ENCODE measurements at places on chromosomes 12 and 14.

- DNase-seq: no peak
Observed at GRCh38 chr12:11881835-11882234, 188.9 kb upstream of the BCL2L14 start.

DNA sequence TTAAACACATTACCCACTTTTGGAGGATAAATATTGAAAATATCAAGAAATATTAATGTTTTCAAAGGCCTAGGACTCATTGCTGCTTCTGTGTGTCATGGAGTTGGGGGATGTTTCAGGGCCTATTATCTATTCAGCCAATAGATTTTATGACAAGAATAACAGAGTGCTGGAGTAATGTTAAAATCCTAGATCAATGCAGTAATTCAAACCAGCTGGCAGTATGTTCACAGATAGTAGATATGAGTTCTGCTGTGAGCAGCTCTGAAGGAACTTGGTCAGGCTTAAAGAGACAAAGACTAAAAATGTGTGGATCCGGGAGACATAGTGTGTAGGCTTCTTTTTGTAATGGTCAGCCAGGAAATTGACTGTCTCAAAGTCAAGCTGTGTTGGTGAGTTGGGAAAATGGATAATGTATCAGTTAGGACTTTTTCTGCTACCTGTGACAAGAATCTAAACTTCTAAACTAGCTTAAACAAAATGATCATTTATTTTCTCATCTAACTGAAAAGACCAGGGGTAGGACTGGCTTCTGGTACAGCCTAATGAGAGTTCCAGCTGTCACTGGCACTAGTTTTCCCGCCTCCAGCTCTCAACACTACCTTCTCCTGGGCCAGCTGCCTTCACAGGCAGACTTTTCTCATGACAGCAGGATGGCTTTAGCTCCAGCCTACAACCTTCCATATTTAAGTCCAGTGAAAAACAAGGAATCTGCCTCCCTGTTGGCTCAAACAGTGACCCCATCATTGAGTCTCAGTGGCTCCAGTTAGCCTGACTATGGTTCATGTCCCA, 16.3 kb upstream of the POLR3B start:
- no peak for DNase-seq

GRCh38 chr14:65771271-65771670, 358.7 kb downstream of the FUT8 start:
- no peak for DNase-seq

GRCh38 chr12:75479963-75480461, 543 bp upstream of the GLIPR1 start:
- DNase-seq: no peak

DNA sequence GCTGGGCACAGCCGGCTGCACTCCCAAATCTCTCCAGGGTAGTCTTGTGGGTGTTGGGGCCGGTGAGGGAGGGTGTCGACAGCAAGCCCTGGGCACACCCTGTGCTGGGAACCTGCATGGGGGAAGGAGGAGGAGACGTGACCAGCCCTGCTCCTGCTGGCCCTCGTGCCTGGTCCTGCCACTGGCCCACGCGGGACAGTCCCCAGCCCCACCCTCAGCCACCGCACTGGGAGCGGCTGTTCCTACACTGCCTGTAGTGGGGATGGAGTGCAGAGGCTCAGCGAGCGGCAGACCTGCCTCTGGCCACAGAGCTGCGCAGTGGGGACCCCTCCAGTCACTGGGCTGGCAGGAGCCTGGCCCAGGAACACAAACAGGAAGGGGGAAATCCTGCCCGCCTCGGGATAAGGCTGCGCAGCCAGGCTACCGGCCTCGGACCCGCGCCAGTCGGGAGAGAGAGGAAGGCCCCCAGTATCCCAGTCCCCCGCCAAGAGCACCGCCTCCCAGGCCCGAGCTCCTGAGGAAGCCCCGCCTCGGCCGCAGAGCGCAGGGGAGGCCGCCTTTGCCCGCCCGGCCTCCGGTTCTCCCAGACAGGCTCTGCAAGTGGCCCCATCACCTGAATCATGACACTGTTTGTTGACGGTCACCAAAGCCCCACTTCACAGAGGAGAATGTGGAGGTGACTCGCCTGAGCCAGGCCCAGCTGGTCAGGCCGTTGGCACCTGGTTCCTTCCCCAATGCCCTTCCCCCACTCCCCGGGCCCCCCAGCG, 10.6 kb downstream of the AHNAK2 start:
- peak; percentile 40 for DNase-seq

All from fibroblast of pulmonary artery (primary cell).